Stimulated activated CD8-positive, alpha-beta memory T cell treated with anti-CD3 and anti-CD28 coated beads, Interleukin-4, amount 100 ng/mL, for 1 hour (primary cell): ENCODE measurements at places on chromosomes 11 and 22.

GRCh38 chr22:34638128-34638527 lies 427.8 kb upstream of the ISX start:
- no peak for DNase-seq

DNA sequence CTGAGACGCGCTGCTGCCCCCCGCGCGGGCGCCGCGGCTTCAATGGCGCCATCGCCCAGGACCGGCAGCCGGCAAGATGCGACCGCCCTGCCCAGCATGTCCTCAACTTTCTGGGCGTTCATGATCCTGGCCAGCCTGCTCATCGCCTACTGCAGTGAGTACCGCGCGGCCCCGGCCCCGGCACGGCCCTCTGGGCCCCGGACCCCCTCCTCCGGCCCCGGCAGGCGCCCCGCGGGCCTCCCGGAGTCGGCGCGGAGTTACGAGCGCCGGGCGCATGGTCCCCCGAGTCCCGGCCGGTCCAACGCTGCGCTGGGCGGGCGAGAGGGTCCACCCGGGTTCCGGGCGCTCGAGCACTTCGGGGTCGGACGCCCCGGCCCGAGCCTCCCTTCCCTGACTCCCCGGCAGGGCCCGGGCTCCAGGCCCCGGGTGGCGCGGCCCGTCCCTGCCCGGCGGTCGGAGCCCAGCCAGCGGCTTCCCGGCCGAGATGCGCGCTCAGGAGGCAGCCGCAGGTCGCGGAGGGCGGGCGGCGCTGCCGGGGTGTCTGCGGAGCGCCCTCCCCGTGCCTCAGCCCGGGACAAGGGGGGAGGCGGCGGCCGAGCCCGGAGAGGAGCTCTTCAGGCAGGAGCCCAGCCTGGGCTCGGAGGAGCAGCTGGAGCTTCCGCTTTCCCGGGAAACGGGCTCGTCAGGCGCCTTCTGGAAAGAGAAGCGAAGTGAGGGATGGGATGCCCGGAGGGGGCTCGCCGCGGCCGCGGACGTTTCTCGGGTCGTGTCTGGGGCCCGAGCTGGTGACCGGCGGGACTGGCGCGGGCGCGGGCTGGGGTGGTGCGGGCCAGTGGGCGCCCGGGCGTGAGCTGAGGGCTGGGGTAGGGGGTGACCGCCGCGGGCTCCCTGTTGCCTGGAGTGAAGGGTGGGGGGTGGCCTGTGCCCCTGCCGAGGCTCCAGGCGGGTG lies 1337.8 kb downstream of the BRD1 start:
- DNase-seq, result no peak

GRCh38 chr22:49807780-49808708 lies 19.6 kb downstream of the BRD1 start:
- no peak for DNase-seq

DNA sequence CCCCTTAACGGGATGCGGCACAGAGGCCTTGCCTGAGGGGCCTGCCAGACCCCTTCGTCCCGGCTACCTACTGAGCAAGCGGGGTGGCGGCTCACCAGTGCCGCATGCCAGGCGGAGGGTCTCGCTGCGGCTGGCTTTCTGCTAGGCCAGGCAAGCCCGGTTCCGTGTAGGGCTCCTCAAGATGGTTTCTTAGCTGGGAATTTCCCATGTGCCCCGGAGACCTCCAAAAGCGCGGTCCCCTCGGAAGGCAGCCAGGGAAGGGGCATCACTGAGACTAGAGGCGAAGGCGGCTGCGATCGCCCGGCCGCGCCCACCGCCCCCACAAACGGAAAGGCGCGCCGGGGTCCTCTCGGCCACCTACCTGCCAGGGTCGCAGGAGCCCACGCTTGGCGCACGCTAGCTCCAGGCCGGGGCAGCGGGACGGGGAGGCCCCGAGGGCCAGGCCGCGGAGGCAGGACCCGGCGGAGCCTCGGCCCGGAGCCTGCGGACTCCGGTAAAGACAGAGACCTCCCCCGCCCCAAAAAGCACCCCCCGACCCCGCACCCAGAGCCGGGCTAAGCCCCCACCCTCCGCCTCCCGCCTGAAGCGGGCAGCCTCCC lies 23.8 kb downstream of the MICAL3 start:
- no peak for DNase-seq

GRCh38 chr11:77167111-77167626 lies 39.1 kb downstream of the MYO7A start:
- no peak for DNase-seq

DNA sequence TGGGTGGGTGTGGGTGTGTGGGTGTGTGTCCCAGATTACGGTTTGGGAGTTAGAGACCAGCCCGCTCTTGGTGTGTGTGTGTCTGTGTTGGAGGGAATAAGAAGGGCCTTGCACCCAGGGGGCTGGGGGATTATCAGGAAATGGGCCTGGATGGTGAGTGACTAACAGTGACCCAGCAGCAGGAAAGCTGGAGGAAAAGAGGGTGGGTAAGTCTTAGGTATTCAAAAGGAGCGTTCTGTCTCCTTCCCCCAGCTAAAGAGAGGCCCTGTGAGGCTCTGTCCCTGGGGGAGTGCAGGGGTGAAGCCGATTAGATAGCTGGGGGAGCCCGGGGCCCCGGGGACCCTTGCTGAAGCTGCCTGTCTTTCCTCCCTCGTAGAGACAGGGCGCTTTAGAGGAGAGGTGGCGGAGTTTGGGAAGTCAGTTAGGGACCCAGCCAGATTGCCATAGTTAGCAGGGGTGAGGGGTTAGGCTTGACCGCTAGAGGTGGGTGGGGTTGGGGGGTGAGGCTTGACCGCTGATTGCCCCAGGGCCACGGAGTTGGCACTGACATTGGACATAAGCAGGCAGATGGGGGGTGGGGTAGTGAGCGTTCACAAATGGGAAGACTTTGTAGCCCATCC lies 1.5 kb downstream of the OAF start:
- DNase-seq, result no peak

DNA sequence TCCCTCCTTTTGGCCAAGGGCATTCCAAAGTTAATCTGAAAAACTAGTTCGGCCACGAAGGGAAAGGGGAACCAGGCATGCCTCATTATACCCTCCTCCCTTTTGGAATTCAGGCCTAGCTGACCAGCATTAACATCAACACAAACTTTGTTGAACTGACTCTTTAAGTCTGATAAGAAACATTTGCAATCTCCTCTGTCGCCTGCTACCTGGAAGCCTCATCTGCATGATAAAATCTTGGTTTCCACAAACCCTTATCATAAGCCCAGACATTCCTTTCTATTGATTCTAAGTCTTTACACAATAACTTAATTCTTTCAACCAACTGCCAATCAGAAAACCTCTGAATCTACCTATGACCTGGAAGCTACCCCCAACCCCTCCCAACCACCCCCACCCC lies 11.4 kb downstream of the POGLUT3 start:
- DNase-seq, result no peak

DNA sequence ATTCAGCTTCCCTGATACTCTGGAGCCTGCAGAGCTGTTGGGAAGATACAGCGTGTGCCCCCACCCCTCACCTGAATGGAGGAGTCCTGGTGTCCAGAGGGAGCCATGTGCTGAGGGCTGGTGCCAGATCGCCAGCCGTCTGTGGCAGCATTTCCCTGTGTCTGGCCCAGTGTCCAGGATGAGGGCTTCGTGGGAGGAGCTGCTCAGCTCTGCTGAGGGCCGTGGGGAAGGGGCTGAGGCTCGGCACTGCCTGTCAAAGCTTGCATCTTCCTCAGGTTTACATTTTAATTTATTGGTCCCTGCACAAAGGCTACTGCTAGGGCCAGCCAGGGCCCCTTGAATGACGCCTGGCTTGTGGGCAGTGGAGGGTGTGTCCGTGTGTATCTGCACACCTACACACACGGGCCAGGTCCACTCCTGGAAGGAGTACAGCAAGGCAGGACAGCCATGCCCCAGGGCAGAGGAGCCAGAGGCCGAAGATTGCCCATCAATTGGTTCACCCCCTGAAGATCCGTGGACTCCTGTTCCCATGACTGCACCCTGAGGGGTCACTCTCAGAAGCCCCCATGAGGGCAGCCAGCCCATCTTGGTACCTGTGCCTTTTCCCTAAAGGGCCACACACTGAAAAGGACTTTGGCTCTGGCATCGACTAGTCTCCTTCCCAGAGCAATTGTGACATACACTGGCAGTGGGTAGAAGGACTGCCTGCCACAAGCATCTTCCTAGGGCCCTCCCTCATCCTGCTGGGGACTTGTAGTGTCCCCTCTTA lies 107.7 kb upstream of the PARVA start:
- no peak for DNase-seq

DNA sequence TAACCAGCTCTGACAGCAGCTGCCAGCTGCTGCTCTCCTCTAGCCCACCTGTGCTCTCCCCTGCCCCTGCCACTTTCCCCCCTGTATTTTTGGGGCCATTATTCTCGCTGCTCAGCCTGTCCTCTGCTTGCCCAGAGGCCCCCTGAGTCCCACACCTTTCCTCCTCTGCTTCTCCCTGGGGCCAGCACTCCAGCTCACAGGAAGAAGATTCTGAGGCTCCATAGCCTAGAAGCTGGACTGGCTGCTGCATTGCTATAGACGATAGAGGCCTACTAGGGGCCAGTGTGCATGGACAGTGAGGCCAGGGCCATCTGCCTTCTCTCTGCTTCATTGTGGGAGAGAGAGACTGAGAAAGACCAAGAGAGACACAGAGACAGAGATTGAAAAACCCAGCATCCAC lies 679 bp downstream of the OMP start:
- DNase-seq, result no peak

GRCh38 chr22:28995551-28995950 lies 66.1 kb downstream of the C22orf31 start:
- no peak for DNase-seq
